ENCODE measurements at places on chromosomes 5 and 9. TPM values are rescaled to one million over a fixed set of nuclear protein-coding genes. Genes with fewer than 3 reads are reported as not detected.

EQTN gene
- not detected for total RNA-seq

SLC25A2 gene
- not detected for total RNA-seq

SKIC3 gene
- 117 TPM for total RNA-seq

GRIN3A gene
- total RNA-seq = not detected

RPL37 gene
- 2,148 TPM for total RNA-seq

LPAR1 gene
- total RNA-seq = 450 TPM

ADRB2 gene
- 0.32 TPM for total RNA-seq

IFNA21 gene
- not detected for total RNA-seq

TAF1L gene
- under 0.01 TPM for total RNA-seq

PCDHB12 gene
- 0.16 TPM for total RNA-seq

ADGRV1 gene
- 0.17 TPM for total RNA-seq

ADAMTSL1 gene
- 37.5 TPM for total RNA-seq

BARHL1 gene
- total RNA-seq = not detected

COL5A1 gene
- total RNA-seq = 93.8 TPM

ANKRD31 gene
- 0.09 TPM for total RNA-seq

OLFM1 gene
- 1.1 TPM for total RNA-seq

PDCD1LG2 gene
- total RNA-seq = 1.9 TPM

NUTM2G gene
- not detected for total RNA-seq

THOC3 gene
- total RNA-seq = 35.5 TPM

DMRT2 gene
- not detected for total RNA-seq

PCDHA2 gene
- under 0.01 TPM for total RNA-seq

CDH9 gene
- total RNA-seq = not detected

NFIB gene
- total RNA-seq = 10.7 TPM

SMIM33 gene
- total RNA-seq = not detected

ST8SIA4 gene
- total RNA-seq = 0.09 TPM

OR13C2 gene
- not detected for total RNA-seq

MOB3B gene
- total RNA-seq = 0.16 TPM

NANS gene
- 81.3 TPM for total RNA-seq

TMEM250 gene
- 29.3 TPM for total RNA-seq

PTTG1 gene
- total RNA-seq = 31.8 TPM

MARCOL gene
- not detected for total RNA-seq

IL9 gene
- not detected for total RNA-seq

POLR3G gene
- 2.7 TPM for total RNA-seq

NADK2 gene
- 32.4 TPM for total RNA-seq

DELE1 gene
- 33.1 TPM for total RNA-seq

GOLGA2 gene
- total RNA-seq = 110 TPM

ESM1 gene
- total RNA-seq = 2.7 TPM

PCDHGB2 gene
- total RNA-seq = 4.1 TPM

PCDHA6 gene
- total RNA-seq = 0.17 TPM

LIFR gene
- total RNA-seq = 19.5 TPM

TJP2 gene
- total RNA-seq = 38.0 TPM

FGD3 gene
- total RNA-seq = not detected

INSYN2B gene
- 2.9 TPM for total RNA-seq

PDGFRB gene
- 71.1 TPM for total RNA-seq

CD72 gene
- total RNA-seq = 1.9 TPM

DIPK1B gene
- total RNA-seq = 1.1 TPM

LRSAM1 gene
- 7.4 TPM for total RNA-seq

EHMT1 gene
- total RNA-seq = 37.0 TPM

UBE2B gene
- 10.7 TPM for total RNA-seq

IFNA10 gene
- total RNA-seq = not detected

GABRP gene
- not detected for total RNA-seq

F2R gene
- total RNA-seq = 39.7 TPM

SLC36A3 gene
- total RNA-seq = not detected

PCDHGC3 gene
- total RNA-seq = 55.5 TPM

TCERG1 gene
- 20.6 TPM for total RNA-seq

MARVELD2 gene
- total RNA-seq = 0.16 TPM

PTPN3 gene
- total RNA-seq = 0.17 TPM
